ENCODE measurements at places on chromosomes 5 and 9.

- no peak for DNase-seq
Observed at GRCh38 chr5:107121793-107122519, 548.8 kb downstream of the EFNA5 start.

DNA sequence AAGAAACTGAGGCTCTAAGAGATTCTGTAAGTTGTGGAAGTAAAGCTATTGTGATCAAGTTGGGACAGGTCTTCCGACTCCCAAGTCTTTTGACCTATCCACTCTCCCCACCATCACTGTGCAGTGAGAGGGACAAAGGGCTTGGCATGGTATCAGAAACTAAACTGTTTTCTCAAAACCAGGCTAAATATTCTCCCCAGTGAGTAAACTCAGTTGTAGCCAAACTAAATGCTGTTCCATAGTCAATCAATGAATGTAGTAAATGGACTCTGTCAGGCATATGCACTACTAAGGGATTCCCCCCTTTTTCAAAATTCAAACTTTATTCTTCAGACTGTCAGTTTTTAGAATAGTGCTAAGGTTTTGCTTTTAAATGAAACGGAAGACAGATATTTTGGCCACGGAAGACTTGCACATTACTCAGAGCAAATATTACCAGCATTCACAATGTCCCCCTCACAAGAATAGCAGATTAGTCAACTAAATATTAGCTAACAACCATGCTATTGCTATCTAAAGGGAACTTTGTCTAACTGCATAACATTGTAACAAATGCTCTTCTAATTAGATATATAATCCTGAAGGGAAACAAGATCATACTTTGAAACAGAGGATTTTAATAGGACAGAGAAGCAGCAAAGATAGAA, 7.1 kb downstream of the PRKAA1 start:
- no peak for DNase-seq

GRCh38 chr5:31939151-31939550, 235.0 kb downstream of the GOLPH3 start:
- DNase-seq = no peak

DNA sequence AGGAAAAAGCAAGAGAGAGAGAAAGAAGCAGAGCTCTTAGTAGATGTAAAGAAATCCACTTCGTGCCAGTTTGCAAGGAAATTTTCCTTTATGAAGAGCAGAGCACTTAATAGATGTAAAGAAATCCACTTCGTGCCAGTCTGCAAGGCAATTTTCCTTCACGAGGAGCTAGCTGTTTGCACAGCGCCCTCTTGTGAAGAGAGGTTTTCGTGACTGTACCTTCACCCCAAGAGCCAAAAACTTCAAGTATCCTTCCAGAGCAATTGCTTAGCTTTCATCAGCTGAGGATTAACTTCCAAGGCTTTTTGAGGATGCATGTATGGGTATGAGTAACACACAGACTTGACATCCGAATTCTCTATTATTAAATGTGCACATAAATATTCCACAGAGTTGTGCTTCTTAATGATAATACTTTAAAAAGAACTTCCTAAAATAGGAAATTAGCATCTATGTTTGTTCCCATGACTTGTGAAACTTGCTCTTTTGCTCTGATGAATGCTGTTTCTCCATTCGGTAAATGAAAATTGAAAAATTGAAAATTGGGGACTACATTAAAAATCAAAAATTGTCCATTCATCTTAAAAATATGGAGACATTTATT, 525.6 kb downstream of the PDE4D start:
- DNase-seq = peak; percentile 54

- DNase-seq = peak; percentile 61
Observed at GRCh38 chr5:154190595-154191304, at the start of gene GALNT10. GALNT10 (plus strand) TSS chr5:154190733; CDS start chr5:154190867, 134 bp downstream.

DNA sequence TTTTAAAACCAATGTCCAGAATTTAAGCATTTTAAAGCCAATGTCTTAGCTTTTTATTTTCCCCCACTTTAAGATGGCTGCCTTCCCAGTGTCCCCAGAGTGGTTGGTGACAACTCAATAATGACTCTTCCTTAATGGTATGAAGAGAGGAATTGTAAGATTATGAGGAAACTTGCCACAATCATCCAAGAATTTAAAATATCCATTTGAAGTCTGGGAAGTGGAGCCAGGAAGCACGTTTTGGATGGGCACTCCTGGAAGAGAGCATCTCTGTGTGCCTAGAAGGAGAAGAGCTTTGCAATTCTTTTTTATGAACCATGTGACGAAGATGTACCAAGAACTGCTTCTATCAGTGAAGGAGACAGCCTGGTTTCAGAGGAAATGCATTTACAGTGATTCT, 11.3 kb upstream of the IGFBPL1 start:
- DNase-seq = no peak

GRCh38 chr9:107819772-107820565, 330.4 kb upstream of the KLF4 start:
- DNase-seq = no peak

DNA sequence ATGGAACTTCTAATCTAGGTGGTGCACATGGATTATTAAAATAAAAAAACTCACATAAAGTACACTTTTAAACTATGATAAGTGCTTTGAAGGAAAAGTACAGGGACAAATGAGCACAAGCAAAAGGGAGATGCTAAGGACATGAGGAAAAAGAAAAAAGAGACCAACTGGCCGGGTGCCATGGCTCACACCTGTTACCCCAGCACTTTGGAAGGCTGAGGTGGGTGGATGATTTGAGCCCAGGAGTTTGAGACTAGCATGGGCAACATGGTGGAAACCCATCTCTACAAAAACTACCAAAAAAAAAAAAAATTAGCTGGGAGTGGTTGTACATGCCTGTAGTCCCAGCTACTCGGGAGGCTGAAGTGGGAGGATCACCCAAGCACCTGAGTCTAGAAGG, 67.1 kb downstream of the SH3TC2 start:
- DNase-seq = no peak

GRCh38 chr9:8332871-8333270, 533.3 kb upstream of the DMAC1 start:
- DNase-seq = no peak

- DNase-seq = peak; percentile 70
Observed at GRCh38 chr5:127959152-127959764, 124.3 kb upstream of the SLC12A2 start.

DNA sequence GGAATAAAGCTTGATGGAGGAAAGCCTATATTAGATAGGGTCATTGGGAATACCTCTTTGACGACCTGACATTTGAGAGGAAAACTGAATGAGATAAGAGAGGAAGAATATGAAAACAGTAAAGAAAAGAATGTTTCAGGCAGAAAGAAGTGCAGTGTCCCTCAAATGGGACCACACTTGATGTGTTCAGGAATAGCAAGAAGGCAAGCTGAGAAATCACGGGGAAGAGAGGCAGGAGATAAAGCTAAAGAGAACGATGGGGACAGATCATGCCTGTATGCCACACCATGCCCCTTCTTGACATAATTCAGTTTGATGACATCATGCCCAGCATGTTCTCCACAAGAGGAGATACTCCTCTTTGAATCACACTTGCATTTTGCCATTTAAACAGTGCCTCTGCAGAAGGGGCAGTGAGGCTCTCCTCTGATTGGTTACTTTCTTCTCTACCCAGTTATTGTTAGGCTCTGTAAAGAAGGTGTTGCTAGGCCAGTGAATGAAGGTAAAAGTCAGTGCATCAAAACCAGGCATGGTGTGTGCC, 7.6 kb downstream of the AP3S1 start:
- DNase-seq = no peak

DNA sequence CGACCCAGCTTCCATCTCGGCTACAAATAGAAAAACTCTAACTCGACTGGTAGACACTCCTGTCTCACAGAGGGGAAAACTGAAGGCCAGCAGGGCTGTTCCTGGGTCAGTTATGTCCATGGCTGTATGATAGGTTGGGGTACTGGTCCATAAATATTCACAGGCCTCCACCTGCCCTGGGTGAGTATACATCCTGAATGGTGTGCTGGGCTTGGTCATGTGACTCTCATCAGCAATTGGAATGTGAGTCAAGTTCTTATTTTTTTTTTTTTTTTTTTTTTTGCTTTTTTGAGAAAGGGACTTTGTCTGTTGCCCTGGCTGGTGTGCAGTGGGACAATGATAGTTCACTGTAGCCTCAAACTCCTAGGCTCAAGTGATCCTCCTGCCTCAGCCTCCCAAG, 58.3 kb upstream of the NEK6 start:
- no peak for DNase-seq

- DNase-seq = no peak
Observed at GRCh38 chr5:66840511-66841013, 244.4 kb downstream of the MAST4 start.

GRCh38 chr9:117490199-117490598, 75.3 kb upstream of the ASTN2 start:
- no peak for DNase-seq

DNA sequence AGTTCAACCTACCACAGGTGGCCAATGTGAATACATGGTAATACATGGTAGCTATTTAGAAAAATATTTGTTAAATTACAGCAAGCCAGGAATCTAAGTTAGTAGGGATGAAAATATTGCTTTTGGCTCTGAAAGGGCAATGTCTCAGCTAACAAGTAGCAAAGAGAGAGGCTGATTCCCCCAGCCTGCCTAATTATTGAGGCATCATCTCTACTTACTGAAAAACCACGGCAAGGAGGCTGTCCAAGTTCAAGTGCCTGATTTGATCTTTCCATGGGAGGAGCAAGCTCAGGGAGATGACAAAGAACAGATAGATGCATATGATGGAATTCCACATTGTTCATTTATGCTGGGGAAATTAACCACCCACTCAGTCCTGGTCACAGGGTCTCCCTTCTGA, 28.7 kb upstream of the UBTD2 start:
- no peak for DNase-seq

DNA sequence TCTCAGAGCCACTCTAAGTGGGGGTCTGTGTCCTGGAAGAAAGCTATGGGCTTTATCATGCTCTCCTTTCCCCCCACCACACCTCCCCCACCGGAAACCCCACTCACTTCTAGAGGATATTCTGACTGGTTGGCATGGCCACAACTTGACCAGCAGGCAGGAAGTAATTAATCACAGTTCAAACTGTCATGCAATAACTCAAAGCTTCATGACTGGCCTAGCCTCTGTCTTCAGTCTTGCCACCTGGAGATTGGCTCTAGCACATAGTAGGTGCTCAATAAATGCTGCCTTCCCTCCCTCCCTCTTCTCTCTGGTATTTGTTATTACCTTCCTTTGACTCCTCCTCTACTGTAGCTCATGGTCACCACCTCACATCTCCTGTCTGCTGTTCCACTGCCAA, 124.7 kb downstream of the GABBR2 start:
- DNase-seq = no peak

GRCh38 chr5:27590503-27590902, 552.1 kb upstream of the CDH9 start:
- no peak for DNase-seq

GRCh38 chr5:151534350-151534749, 56.8 kb downstream of the FAT2 start:
- DNase-seq = no peak

GRCh38 chr5:72075461-72075860, 31.8 kb upstream of the MAP1B start:
- DNase-seq = no peak

DNA sequence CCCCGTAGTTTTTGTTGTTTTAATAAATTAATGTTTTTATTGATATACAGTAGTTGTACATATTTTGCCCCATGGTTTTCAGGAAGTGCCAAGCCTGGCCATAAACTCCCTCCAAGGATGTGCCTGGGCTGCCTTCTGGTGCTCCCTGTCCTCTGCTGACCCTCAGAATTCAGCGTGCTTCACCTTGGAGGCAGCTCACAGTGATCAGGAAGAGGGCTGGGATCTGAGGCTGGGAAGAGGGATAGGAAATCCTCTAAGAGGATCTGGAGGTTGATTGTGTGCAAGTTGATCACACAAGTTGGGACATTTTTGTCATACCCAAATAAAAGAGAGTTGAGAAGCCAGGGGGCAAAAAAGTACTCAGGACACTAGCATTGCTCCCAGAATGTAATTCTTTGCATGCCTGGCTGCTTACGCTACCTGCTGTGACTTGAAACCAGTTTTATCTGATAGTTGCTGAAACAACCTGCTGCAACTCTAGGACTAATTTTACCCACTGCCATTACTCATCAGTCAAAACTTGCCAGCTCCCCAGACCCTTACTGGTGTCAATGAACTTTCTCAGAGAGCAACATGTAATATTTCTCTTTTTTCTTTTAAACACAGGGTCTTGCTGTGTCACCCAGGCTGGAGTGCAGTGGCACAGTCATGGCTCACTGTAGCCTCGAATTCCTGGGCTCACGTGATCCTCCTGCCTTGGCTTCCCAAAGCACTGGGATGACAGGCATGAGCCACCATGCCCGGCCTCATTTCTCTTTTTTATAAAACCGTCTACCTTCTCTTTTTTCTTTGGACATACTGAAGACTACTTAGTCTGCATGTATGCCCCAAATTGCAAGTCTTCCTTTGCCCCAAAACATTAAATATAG, 29.0 kb downstream of the PDE6A start:
- DNase-seq = no peak

- DNase-seq = no peak
Observed at GRCh38 chr9:97997330-97998276, 14.5 kb downstream of the ANP32B start.

- no peak for DNase-seq
Observed at GRCh38 chr9:93503381-93503780, 50.0 kb upstream of the FAM120AOS start.

DNA sequence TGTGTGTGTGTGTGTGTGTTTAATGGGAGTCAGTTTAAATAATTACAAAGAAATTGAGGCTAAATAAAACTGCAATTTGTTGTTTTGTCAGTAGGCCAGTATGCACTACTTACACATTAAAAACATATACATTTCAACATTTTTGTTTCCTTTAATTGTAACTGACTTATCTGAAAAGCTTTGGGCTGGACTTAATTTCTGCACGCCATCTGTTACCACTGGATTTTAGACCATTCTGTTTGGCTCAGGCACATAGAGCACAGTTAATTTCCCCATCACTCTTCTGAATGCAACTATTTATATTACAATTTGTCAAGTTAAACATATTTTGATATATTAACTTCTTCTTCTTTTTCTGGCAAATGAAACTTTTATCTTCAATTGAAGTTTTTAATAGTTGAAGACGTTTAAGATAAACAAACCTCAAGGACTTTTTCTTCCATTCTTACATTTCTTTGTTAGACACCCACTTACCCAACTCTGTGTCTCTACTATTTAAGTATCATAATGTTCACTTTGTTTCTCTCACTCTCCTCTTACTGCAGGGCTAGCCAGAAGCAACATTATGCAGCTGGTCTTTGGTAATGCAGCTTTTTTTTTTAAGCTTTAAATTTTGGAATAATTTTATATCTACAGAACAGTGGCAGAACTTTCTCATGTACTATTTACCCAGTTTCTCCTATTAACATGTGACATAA, 253.4 kb upstream of the ANKH start:
- no peak for DNase-seq

DNA sequence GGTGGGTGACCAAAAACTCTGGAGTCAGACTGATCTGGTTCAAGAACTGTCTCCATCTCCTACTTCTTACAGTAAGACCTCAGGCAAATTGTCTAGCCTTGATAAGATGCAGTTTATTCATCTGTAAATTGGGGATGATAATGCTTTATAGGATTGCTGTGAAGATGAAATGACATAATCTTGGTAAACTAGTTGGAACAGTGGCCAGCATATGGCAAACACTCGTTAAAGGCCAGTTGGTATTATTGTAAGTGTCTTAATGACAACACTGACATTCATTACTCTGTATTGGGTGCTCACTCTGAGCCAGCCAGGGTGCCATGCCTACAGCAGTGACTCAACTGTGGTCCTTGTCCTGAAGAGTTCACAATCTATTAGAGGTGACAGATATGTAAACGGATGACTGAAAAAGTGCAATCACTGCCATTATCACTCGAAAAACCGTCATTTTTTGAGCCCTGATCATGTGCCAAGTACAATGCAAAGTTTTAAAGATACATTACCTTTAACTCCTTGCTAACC, 84.9 kb upstream of the HSPA9 start:
- no peak for DNase-seq

Data from adrenal gland (tissue), 19 donors.